Cardiac septum (tissue), 1 donor: ENCODE measurements at places on chromosomes 11 and 22.

- no peak for DNase-seq
These were observed 1.8 kb downstream of the MTMR2 start for GRCh38 chr11:95922099-95922498.

DNA sequence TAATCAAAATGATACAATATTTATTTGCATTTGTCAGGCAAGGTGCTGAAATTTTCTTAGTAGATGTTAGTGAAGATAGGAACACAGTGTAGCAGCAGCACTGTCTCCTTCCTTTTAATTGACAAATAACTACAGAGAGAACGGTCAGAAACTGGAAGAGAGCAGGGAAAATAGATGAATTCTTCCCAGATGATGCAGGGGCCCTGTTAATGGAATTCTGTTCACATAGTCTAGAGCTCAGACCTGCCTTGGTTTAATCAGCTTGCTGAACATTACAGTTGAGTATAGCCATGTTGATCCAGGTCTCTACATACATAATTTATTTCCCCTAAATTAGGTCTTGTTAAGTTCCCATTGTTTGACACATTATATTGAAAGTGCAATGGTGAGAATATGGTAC is 127.4 kb downstream of the SLC17A6 start:
- DNase-seq = no peak

GRCh38 chr22:48096851-48097665 is 1334.6 kb downstream of the TBC1D22A start:
- no peak for DNase-seq

GRCh38 chr11:100684101-100685065 is 2.7 kb upstream of the ARHGAP42 start:
- no peak for DNase-seq

DNA sequence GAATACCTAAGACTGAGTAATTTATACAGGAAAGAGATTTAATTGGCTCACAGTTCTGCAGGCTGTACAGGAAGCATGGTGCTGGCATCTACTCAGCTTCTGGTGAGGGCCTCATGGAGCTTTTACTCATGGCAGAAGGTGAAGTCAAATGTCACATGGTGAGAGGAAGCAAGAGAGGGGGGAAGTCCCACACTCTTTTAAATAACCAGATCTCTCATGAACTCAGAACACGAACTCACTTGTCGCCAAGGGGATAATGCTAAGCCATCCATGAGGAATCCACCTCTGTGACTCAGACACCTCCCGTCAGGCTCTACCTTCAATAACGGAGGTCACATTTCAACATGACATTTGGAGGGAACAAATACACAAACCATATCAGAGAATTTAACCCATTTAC is 42.2 kb downstream of the BIRC2 start:
- no peak for DNase-seq

GRCh38 chr11:86212019-86212611 is 32.4 kb upstream of the EED start:
- DNase-seq = no peak

DNA sequence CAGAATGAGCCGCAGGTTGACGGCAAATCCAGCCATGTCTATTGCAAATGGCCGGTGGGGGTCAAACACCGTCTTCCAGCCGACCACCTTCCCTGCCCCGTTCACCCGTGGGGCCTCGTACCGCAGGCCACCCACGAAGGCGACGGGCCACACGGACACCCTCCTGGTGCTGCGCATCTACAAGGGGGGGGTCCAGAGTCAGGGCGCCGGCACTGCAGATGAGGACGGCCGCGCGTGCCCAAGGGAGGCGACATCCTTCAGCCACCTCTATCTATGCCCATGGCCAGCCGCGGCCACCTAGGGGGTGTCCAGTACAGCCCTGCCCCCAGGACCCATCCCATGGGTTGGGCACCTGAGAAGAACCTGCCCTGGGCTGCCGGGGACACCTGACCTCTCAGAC is 29.2 kb downstream of the B3GAT1 start:
- no peak for DNase-seq

DNA sequence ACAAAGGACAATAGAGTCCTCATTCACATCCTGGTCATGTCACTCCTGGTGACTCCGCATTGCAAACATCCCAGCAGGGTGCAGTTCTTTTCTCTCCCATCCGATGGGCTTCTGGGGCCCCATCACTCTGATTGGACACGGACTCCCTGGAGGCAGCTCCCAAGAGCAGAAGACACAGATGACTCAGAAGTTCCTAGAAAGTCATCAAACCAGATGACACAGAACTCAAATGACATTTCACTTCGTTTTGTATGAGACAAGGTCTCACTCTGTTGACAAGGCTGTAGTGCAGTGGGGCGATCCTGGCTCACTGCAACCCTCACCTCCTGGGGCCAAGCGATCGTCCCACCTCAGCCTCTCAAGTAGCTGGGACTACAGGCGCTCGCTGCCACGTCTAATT is 33.2 kb downstream of the ZNF195 start:
- no peak for DNase-seq

GRCh38 chr11:121450401-121450800 is 1.7 kb upstream of the SORL1 start:
- DNase-seq = no peak

GRCh38 chr11:68181719-68182451 is 31.2 kb downstream of the KMT5B start:
- no peak for DNase-seq

GRCh38 chr11:34417202-34417601 is 21.5 kb upstream of the CAT start:
- no peak for DNase-seq

DNA sequence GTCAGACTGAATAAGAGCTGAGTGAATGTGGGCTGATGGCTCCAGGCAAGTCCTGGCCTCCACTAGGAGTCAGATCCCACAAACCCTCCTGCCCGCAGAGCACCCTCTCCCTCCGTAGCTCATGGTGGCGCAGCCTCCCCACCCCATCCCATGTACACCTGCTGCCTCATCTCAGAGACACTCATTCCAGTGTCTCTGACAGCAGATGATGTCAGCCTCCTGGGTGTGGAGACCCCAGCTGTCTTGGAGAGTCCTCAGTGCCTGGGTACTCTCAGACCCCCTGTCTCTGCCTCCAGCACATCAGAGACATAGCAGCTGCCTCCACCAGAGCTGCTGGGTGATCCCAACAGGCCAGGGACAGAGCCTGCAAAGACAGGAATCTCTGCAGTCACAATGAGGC is 9.5 kb downstream of the IGLL5 start:
- DNase-seq = peak; percentile 46

DNA sequence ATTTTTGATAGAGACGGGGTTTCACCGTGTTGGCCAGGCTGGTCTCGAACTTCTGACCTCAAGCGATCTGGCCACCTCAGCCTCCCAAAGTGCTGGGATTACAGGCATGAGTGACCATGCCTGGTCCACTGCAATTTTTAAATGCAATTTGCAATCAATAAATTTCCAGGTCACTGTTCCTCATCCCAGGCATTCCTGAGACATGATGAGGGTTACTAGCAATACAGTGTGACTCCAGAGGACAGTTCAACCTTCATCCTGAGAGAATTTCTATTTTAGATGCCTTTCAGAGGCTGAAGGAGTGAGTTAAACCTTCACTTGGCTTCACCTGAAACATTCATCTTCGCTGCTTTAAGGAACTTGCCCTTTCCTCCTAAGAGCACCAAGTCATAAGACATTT is 9.7 kb upstream of the UBASH3B start:
- DNase-seq = no peak
